ENCODE measurements at places on chromosomes 16 and 17.
A peak's percentile ranks its signal among the peaks of the same experiment; 100 is the strongest.

DNA sequence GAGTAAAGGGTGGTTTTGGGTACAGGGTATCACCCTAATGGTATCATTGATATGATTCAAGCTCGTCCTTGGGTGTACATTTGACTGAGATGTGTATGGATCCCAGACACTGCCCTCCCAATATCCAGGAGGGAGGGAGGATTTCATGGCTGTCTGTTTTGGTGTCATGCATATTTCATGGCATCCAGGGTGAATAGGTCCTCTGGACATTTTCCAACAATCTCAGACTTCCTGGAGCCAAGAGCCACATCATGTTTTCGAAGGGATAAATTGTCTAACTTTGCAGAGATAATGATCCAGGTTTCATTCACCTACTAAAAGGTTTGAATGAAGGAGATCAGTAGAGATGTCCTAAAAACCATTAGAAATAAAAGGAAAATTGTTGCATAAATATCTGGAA lies 431.9 kb downstream of the SHISA9 start:
- no peak for DNase-seq

DNA sequence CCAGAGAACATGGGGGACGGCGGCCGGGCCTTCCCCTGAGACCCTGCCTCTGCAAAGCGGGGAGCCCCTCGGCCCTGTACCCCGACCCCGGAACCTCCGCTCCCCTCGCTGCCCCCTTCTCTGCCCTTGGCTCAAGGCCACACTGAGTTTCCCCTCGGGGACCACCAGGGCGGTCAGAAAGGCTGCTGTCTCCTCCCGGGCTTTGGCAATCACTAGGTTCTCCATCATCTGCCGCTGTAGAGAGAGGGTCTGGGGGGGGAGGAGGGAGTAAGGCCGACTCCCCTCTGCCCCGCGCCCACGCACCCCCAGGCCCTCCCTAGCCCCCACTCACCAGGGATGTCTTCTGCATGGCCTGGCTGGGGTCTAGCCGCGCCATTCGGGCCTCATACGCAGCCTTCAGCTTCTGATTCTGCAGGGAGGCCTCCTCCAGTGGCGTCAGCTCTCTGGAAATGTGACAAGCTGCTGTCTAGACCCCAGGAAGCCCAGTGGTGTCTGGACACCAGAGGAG lies 8.4 kb downstream of the VPS9D1 start:
- DNase-seq, result no peak

DNA sequence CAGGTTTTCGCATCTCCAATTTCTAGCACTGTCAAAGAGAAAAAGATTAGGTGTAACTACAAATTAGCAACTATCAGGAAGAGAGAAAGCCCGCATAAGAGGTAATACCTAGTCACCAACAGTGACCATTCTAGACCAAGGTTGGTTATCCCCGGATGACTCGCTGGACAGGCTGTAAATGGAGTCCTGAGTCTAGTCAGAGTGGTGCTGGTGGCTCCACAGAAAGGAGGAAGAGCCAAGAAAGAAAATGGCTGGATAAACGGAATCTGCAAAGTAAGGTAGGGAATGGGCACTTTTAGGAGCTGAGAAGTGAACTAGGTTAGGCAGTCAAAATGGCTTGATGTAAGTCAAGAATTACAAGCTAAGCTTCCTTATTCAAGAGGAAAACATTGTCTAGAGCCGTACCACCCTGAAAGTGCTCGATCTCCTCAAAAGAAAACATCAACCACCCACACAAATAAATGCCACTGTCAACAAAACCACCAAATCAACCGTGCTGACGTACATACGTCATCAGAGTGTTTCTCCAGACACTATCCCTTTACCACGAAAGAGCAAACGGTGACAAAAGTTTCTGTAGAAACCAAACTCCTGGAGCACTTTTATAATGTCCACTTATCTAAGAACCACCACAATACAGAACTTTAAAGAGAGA lies 2.2 kb downstream of the GSPT1 start:
- no peak for DNase-seq

- DNase-seq, result no peak
Measured at GRCh38 chr16:86911437-86911958, 333.1 kb downstream of the FOXL1 start.

- DNase-seq, result no peak
Measured at GRCh38 chr17:79085921-79086551, 11.4 kb downstream of the ENGASE start.

- DNase-seq, result no peak
Measured at GRCh38 chr16:11973070-11973469, 3.5 kb upstream of the SNX29 start.

- no peak for DNase-seq
Measured at GRCh38 chr17:69948406-69948805, 126.6 kb upstream of the KCNJ16 start.

DNA sequence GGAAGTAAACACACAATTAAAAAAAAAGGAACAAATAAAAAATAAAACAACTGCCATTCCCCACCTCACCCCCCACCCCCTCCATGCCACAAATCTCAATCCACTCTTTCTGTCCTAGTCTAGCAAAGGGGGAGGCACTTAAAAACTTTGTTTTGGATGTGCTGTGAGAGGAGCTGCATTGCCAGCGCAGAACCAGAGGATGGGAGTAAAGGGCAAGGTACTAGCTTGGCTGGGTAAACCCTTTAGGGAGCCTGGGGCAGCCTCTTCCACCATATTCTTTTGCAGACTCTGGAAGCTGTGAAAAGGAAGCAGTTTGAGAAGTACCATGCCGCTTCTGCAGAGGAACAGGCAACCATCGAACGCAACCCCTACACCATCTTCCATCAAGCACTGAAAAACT lies 1.4 kb downstream of the MRPS7 start:
- no peak for DNase-seq

DNA sequence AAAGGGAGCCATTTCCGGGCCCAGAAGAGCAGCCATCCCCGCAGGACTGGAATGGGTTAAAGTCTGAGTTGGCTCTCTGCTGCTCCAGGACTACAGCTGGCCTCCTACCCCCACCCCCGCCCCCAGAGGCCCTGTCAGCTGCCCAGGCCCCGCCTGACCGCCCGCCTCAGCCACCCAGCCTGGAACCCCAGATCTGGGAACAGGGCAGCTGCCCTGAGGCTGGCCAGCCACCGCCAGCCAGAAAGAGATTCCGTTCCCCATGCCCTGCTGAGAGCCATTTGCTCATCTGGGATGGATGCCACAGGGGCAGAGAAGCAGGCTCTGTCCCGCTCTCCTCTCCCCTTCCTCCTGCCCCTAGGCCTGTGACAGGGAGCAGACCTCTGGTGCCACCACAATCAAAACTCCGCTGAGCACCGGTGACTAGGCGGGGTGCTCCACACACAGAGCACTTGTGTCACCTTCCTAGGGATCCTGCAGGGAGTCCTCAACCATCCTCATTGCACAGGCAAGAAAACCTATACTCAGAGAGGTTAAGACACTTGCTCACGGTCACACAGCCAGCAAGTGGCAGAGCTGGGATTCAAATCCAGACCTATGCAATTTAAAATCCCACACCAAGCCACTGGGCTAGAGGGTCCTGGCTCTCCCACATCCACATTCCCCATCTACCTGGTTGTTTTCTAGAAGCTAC lies 44.1 kb downstream of the ZNF423 start:
- DNase-seq, result no peak

- no peak for DNase-seq
Measured at GRCh38 chr17:65131946-65132345, 5.2 kb upstream of the RGS9 start.

GRCh38 chr17:34837876-34838478 lies 123.3 kb downstream of the CCT6B start:
- DNase-seq, result no peak

- no peak for DNase-seq
Measured at GRCh38 chr17:60524463-60525327, 1.3 kb downstream of the APPBP2 start.

GRCh38 chr17:76480632-76481031 lies 13.2 kb downstream of the AANAT start:
- DNase-seq, result no peak

DNA sequence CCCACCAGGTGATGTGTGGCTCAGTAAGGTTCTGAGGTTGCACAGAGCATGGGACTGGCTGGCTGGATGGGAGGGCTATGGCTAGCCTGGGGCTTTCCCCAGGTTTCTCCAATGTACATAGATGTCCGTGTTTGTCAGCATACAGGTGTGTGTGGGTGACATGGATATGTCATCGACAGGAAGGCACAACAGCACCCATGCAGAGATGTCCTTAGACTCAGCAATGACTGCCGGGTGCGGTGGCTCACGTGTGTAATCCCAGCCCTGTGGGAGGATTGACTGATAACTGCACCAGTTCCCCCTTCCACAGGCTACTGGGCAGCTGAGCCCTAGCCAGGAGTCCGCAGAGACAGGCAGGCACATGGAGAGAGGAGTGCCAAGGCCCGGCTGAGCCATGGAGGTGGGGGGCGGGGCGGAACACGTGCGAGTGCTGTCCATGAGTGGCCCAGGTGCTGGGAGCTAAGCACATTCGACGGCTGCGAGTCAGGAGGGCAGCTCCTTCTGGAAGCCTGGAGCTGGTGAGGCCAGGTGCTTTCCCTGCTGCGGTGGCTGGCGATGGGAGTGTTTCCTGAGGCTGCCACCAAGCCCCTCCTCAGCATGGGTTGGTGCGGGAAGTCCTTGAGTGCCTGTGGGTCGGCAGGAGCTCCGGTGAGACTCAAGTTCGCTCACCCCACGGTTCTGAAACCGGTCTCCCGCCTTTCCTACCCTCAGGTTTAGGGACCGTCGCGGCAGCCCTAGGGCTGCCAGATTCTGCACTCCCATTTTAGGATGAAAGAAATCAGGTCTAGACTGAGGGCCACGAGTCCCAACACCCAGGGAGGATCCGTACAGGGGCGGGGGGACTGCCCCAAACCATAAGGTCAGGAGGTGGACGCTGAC lies 858 bp upstream of the ASPSCR1 start:
- no peak for DNase-seq

- no peak for DNase-seq
Measured at GRCh38 chr16:64957246-64957645, 164.6 kb downstream of the CDH11 start.

DNA sequence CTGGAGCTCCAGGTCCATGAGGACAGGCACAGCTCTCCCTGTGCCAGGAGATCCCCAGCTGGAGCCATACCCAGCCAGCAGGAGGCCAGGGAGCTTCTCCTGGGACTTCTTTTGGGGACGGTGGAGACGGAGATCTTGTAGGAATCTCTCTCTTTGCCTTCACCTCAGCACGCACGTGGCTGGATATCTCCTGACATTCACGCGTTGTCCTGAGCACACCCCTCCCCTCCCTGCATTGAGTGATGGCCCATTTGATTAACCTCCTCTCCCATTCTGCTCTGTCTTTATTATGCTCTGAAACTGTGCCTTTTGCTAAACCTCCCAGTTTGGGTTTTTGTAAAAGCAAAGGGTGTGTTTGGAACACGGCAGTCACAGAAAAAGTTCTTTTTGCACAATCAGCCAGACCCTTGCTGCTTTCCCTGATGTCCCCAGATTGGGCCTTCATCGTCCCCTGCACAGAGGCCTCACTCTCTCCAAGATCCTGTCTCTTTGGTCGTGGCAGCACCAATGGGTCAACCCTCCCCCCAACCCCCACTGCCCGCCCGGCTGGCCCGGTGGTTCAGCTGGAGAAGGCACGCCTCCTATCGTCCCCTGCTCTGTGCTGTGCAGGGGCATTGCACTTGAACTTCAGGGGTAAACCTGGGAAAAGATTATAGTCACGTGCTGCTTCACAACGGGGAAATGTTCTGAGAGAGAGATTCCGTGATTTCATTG lies 32.5 kb upstream of the LGALS9 start:
- no peak for DNase-seq

DNA sequence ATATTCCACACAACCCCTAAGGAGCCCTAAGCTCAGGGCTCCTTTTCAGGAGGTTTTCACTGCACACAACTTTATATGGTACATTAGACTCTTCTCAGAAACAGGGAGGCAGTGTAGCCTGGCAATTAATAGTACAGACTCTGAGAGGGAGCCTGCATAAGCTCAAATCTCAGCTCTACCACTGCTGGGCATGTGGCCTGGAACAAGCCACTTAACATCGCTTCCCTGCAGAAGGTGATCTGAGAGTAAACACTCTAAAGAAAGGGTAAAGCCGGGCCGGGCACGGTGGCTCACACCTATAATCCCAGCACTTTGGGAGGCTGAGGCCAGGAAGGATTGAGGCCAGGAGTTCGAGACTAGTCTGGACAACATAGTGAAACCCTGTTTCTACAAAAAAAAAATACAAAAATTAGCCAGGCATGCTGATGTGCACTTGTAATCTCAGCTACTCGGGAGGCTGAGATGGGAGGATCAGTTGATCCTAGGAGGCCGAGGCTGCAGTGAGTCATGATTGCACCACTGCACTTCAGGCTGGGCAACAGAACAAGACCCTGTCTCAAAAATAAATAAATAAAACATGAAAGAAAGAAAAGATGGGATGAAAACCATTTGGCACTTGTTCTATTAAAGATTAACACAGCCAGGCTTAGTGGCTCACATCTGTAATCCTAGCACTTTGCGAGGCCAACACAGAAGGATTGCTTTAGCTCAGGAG lies 70.7 kb upstream of the DNAJA2 start:
- no peak for DNase-seq

DNA sequence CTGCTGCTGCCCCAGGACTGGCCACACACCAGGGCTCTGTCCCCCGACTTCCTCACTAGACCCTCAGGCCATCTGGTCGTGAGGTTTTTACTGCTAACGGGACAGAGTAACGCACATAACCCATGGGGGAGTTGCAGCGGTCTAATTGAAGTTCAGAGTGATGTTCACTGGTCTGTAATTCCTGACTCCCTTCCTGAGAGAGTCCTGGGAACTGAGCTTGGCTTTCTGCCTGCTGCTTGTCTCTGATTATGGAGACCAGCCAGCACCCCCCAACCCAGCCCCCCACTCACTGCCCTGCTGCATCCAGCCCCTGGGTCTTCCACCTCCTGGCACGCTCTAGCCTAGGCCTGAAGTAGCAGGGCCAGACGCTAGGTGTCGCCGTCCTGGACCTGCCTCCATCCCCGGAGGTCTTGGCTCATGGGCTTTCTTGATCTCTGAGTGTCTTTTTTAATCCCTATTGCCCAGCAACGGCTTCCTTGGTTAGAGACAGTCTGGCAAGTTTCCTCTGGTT lies 192.9 kb downstream of the CCDC182 start:
- DNase-seq, result peak; percentile 6

GRCh38 chr17:6374761-6375312 lies 60.1 kb downstream of the AIPL1 start:
- peak; percentile 58 for DNase-seq

- DNase-seq, result no peak
Measured at GRCh38 chr17:74740641-74741387, 3.8 kb downstream of the RAB37 start.

Data from stimulated activated CD4-positive, alpha-beta T cell treated with anti-CD3 and anti-CD28 coated beads, Interleukin-12 subunit alpha, Interleukin-12 subunit beta, amount 100 ng/mL, for 24 hours (primary cell).